ENCODE measurements at places on chromosomes 13 and 19.

- no peak for DNase-seq
These were observed 5.6 kb downstream of the PTOV1 start for GRCh38 chr19:49856574-49857021.

GRCh38 chr19:48271531-48272151 lies 1.8 kb downstream of the ZNF114 start:
- DNase-seq = no peak

DNA sequence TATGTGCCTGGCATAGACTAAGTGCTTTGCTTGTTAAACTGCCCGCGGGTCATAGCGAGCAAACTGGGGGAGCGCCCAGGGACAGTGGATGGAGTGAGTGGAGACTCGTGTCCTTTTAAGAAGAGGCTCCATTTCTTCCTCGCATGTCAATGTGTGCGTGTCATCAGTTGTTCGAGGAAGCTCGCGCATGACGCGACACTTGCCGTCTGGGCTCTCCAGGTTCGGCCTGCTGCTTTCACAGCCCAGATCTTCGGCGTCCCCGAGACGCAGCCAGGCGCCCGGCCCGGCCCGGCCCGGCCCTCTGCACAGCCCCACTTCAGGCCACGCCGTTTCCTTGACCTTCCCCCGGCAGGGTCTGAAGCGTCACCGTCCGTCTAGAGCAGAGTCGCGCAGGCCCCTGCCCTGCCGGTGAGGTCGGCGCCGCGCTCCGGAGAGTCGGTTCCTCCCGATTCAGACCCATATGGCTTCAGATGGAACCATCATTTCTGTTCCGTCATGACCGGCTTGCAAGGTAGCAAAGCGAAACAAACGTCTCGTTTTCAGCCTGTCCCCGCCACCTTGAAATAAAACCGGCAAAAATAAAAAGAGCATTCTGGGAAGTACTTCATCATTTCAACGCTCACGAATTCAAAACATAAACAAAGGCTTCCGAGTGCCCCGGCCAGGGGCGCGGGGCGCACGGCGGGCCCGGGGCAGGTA lies 599 bp upstream of the ARHGEF7 start:
- no peak for DNase-seq

- DNase-seq = no peak
These were observed 5.9 kb downstream of the PRR36 start for GRCh38 chr19:7868326-7868670.

- no peak for DNase-seq
These were observed 6.3 kb downstream of the SPINT2 start for GRCh38 chr19:38270587-38271167.

DNA sequence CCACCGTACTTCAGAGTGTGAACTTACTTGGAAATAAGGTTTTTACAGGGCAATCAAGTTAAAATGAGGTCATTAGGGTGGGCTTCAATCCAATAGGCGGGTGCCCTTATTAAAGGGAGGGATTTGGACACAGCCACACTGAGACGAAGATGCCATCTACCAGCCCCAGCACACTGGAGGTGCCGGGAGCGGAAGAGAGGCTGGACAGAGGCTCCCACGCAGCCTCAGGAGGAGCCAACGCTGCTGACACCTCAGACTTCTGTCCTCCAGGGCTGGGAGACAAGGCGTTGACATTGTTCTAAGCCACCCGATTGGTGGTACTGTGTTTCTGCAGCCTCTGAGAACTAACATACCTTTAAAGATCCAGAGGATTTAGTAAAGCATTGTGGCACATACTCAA lies 12.6 kb upstream of the RAB20 start:
- DNase-seq = no peak

GRCh38 chr19:19595171-19595701 lies 23.3 kb downstream of the PBX4 start:
- DNase-seq = no peak

- no peak for DNase-seq
These were observed 21.9 kb downstream of the ONECUT3 start for GRCh38 chr19:1774989-1775772.

GRCh38 chr19:4568886-4569285 lies 9.4 kb upstream of the SEMA6B start:
- no peak for DNase-seq
